DMS79 treated with DMSO at 0.1 percent for 48 hours (cell line): ENCODE measurements at places on chromosomes 6 and 20.

- no peak for DNase-seq
These were observed 178.7 kb downstream of the TBXT start for GRCh38 chr6:165988757-165989456.

- no peak for DNase-seq
These were observed 1.9 kb upstream of the SLC35D3 start for GRCh38 chr6:136920216-136920615.

- no peak for DNase-seq
These were observed 103.6 kb downstream of the GMDS start for GRCh38 chr6:2141644-2142290.

DNA sequence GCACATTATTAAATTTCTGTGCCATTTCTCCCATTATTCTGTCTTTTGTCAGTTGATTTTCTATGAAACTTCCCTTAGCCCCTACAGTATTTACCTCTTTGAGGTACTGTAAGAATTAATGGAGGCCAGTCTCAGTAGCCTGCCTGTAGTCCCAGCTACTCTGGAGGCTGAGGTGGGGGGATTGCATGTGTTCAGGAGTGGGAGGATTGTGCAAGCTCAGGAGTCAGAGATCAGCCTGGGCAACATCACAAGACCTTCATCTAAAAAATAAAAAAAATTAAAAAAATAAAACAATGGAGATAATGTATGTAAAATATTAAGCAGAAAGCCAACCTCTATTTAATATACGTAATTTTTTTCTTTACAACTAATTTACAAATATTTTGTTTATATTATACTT lies 77.8 kb downstream of the OR2B2 start:
- DNase-seq = no peak

- DNase-seq = peak; percentile 88
These were observed 156.9 kb downstream of the VEGFA start for GRCh38 chr6:43926634-43927531.

GRCh38 chr20:17657079-17657825 lies 24.8 kb downstream of the RRBP1 start:
- DNase-seq = no peak

GRCh38 chr20:41183831-41184230 lies 46.5 kb downstream of the PLCG1 start:
- DNase-seq = no peak

DNA sequence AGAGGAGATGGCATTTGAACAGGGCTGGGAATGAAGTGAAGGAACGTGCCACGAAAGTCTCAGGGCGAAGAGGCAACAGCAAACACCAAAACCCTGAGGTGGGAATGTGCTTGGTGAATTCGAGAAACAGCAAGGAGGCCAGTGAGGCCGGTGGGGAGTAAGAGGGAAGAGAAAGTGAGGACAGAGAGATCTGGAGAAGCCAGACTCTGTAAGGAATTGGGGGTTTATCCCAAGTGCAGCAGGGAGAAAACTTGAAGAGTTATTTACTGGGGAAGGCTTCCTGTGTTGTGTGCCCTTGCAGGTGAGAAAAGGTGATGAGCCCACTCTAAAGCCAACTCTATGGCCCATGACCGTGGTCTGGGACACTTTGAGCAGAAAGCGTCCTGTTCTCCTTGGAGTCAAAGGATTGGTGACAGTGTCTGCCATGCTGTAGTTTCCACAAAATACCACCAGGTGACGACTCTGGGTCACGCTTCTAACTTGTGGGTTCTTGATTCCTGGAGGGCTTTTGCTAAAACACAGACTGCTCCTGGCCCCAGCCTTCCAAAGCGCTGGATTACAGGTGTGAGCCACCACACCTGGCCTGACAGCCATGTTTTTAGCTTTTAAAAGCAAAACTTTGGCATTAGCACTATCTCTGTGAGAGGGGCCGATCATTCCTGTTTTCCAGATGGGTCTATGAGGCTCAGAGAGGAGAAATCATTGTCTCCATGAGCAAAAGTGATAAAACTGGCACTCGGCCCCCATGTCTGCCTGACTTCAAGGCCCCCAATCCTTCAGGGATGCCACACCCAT lies 18.0 kb upstream of the CSNK2A1 start:
- peak; percentile 34 for DNase-seq

GRCh38 chr6:46137387-46137786 lies 7.6 kb downstream of the ENPP4 start:
- no peak for DNase-seq

DNA sequence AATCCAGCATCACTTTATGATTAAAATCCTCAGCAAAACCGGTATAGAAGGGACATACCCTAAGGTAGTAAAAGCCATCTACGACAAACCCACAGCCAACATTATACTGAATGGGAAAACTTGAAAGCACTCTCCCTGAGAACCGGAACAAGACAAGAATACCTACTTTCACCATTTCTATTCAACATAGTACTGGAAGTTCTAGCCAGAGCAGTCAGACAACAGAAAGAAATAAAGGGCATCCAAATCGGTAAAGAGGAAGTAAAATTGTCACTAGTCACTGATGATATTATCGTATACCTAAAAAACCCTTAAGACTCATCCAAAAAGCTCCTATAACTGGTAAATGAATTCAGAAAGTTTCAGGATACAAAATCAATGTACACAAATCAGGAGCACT lies 33.3 kb downstream of the BLOC1S5 start:
- no peak for DNase-seq

- no peak for DNase-seq
These were observed 201.1 kb upstream of the PREP start for GRCh38 chr6:105603788-105604586.

DNA sequence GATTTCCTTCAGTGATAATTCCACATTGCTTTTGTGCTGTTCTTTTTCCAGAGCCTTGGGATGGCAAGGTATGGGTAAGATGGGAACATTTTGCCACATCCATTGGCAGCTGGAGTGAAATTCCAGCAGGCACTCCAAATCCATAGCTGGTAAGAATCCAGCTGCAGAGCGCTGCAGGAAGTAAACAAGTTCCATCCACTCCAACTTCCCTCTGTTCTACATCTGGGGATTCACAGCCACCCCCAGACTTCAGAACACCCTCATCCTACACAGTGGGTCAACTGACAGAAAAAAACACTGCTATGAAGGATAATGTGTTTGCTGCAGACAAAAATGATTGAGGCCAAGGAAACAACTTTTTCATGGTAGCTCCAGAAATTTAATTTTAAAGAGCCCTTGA lies 747.8 kb downstream of the MAFB start:
- no peak for DNase-seq

DNA sequence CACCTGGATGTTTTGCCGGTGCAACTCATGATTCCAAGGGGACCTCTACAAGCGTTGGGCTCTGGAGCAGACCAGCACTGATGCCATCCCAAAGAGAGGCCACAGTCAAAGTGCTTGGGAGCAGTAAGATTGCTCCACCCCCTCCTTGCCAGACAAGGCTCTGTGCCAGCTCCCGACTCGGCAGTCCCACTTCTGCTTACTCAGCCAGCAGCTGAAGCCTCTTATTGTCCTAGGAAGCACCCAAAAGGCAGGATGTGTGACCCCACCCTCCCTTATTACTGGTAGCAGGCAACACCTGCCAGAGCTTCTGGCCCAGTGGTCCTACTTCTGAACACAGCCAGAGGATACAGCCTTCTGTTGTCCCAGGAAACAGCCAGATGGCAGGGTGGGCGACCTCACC lies 614.2 kb downstream of the TENT5A start:
- no peak for DNase-seq

GRCh38 chr20:49356676-49357075 lies 78.8 kb upstream of the ZNFX1 start:
- DNase-seq = no peak

- DNase-seq = no peak
These were observed 131.6 kb downstream of the HFE start for GRCh38 chr6:26218824-26219223.

DNA sequence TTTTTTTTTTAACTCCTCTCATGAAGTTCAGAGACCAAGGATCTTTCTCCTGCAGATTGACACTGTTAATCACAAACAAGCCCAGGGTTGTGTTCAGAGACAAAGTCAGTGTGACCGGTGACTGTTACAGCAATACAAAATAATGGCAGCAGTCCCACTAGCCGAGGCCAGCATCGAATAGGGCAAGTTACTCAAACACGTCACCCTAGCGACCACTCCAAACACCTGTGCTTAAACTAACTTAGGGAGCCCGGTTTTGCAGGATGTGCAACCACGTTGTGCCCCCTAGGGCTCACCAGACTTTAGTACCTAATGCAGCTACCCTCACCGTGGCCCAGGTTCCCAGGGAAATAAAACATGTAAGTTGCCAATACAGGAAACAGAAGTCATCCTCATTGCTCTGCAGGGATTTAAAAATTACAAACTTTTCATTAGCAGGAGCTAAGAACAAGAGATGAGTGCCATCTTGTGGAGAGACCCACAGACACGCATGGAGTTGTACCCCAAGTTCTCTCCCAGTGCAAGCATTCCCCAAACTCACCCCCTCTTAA lies 38.1 kb downstream of the FAM50B start:
- DNase-seq = no peak

DNA sequence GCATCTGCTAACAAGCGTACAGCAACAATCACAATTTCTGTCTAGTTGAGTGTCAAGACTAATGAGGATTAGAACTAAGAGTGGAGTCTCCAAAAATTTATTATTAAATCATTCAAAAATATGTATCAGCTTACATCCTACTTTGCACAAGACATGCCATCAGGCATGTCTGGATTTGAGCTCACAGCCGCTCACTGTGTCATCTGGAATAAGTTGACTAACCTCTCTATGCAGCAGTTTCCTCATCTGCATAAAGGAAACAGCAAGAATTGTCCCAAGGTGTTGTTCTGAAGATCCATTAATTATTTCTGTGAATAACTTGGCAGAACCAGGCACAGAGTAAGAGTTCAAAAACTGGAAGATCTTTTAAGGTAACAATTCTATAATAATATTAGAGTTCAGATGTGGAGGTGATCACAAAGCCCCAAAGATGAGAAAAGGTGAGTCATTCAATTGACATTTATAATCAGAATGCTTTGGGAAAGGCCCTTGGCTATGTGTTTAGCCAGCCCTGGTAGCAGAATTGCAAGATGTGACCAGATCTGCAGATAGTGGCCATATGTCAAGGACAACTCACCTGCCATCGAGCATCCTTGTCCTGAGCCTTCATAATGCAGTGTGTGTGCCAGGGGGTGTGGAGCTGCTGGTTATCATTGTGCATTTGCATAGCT lies 264.0 kb downstream of the FOXA2 start:
- DNase-seq = no peak

GRCh38 chr6:52994839-52995088 lies 320 bp downstream of the GSTA4 start:
- DNase-seq = no peak

GRCh38 chr6:81996414-81996813 lies 243.9 kb upstream of the TENT5A start:
- DNase-seq = no peak
